ENCODE measurements at places on chromosomes 4 and X.

GRCh38 chr4:60122820-60123219, 1077.3 kb upstream of the ADGRL3 start:
- DNase-seq, result no peak

- DNase-seq, result no peak
These were observed 112.7 kb upstream of the DUSP21 start for GRCh38 chrX:44731160-44731559.

GRCh38 chrX:30301208-30301607, 8.0 kb downstream of the NR0B1 start:
- DNase-seq, result no peak

DNA sequence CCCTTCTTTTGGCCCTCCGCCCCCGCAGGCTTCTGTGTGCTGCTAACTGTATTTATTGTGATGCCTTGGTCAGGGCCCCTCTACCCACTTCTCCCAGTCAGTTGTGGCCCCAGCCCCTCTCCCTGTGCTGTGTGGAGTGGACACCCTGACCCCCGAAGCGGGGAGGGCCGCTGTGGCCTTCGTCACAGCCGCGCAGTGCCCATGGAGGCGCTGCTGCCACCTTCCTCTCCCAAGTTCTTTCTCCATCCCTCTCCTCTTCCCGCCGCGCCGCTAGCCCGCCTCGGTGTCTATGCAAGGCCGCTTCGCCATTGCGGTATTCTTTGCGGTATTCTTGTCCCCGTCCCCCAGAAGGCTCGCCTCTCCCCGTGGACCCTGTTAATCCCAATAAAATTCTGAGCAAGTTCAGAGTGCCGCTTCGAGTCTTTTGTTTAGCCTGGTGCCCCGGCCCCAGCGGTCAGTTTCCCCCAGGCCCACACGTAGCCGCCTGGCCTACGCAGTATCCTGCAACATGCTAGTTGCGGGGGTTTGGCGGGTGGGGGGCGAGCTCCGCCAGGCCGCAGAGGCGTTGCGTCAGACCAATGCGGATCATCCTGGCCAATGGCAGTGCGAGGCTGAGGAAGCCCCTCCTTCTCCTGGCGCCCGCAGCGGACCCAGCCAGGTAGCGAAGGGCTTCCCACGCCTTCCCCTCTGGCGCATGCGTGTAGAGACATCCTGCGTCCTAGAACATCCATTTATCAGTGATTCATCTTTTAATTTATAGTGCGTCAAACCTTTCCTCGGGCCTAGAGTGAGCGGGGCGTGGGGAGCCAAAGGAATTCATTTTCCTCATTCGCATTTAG, 5.6 kb upstream of the KANTR start:
- no peak for DNase-seq

- no peak for DNase-seq
These were observed 15.6 kb upstream of the ART3 start for GRCh38 chr4:76058888-76059426.

DNA sequence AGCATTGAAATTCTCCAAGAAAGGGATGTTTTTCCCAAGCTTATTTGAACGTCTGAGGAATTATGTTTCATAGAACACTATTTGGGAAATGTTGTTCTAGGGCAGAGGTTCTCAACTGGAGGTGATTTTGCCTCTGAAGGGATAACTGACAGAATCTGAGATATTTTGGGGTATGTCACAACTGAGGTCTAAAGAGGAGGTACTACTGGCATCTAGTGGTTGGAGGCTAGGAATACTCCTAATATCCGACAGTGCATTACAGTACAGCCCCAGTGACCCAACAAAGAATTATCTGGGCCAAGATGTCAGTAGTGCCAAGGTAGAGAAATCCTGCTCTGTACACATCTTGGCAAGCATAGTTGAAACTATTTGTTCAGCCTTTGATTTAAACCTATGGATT, 6.4 kb downstream of the HSPA4L start:
- DNase-seq, result no peak

DNA sequence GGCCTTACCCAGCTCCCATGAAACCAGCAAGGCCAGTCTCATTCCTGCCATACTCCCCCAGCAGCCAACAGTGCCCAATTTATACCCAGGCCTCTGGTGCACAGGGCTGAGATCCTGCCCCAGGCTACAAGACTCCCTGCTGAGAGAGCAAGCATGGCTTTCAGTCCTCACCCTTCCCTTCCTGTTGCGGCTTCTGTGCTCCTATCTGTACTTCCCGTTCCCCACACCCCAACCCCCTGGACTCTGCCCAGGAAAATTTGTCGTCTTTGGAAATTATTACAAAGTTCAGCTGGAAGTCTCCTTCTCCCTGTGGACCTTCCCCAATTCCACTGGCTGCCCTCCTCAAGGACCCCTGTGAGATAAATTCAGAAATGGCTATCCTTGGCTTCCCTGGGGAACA, 84.1 kb upstream of the GK2 start:
- no peak for DNase-seq

DNA sequence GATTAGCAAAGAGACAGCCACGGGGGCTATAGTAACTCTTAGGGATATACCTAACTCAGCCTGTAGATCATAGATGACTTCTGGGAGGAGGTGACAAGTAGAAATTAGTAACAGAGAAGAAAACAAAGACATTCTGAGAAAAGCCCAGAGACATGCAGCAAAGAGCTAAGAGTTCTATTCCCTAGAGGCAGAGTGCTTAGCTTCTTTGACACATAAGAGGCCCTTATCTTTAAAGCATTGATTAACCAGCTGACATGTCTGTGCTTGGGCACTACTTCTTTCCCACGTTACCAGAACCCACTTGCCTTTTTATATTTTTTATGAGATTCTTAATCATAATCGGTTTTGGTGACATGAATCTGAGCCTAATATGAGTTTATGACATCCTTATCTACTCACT, 179.5 kb downstream of the GABRB1 start:
- no peak for DNase-seq

DNA sequence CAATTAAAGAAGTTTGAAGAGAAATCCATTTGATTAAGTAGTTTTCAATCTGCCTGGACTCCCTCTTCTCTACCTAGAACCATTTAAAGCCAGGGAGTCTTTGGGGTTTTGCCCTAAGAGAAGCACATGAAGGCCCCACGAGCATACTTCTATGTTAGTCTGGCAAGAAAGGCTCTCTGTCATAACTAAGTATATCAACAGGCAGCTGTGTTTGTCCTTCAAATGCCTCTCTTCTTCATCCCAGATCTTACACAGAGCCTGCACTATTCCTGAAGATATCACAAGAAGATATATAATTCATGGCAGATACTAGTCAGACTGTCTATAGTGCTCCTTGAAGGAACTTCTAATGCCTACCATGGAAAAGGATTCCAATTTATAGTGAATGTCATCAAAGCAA, 206.2 kb downstream of the PRDM5 start:
- DNase-seq, result no peak

DNA sequence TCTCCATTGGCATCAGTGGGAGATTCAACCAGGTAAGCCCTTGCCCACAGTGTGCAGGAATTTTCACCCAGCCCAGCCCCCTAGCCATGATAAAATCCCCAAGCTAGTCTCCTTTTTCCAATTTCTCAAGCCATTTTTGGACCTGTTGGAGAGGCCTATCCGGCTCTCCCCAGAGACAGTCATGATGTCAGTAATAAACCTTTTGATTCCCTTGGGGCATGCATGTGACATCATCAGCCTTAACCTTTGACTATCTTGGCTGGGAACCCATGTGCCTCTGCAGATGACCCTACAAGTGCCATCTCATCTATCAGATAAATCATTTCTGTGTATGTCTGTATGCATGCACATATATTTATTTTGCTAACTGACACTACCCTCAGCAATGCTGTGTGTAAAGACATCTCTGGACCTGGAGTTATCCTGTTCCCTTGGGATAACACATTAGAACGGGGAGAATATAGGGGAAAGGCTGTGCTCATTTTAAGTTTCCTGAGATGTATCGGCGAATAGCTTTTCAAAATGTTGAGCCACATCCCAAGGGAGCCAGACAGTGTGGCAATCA, 51.0 kb downstream of the CYTL1 start:
- no peak for DNase-seq

- no peak for DNase-seq
These were observed 21.1 kb downstream of the NOP14 start for GRCh38 chr4:2942037-2942531.

GRCh38 chrX:84724576-84724975, 222.3 kb upstream of the HDX start:
- DNase-seq, result no peak

GRCh38 chrX:16612257-16612897, 37.6 kb upstream of the S100G start:
- no peak for DNase-seq

DNA sequence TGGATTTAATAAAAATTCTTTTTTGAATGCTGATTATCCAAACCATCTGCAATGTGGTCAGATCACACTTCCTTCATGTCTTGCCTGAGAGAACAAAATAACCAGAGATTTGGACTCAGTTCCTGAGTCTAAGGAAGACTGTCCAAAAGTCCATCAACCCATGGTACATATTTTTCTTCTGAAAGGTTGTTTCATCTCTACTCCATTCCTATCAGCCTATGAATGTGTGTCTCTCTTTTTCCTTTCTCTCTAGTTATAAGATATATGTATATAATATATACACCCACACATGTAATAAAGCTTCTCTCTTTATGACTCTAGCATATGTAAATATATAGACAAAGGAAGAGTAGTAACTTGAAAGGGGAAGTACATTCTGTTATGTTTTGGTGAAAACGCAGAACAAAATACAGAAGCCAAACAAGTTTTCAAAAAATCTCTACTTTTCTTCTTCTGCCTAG, 226.9 kb downstream of the ARHGAP24 start:
- DNase-seq, result no peak

- no peak for DNase-seq
These were observed 861 bp upstream of the DTHD1 start for GRCh38 chr4:36280555-36280954.

DNA sequence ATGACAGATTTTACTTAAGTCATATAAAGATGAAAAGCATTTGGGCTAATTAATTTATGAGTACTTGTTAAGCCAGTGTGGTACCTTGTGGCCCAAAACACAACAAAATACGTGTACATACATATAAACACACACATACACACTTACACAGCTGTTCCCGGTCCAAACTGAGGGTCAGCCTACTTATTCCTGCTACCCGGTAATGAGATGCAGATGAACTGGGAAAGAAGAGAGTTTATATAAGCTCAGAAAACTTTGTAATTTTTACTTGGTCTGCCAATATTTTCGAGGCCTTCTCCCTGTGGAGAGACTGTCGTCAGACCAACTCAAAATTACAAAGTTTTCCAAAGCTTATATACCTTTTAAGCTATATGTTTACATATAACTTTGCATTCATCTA, 25.8 kb upstream of the PBDC1 start:
- DNase-seq, result no peak

DNA sequence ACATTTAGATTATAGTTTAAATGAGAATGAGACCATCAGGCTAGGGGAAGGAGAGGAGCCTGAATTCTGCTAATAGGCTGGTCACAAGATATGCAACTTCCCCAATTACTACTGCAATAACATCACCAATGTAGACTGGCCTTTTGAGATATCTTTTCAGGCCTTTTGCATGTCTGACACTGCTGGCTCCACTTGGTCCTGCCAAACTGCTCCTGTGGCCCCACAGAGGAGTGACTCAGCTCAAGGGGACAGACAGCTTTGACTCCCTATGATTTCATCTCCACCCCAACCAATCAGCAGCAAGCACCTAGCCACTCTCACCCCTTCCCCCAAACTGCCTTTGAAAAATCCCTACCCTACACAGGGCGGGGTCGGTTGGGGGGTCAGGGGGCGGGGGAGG, 22.8 kb downstream of the GPRIN3 start:
- no peak for DNase-seq

- DNase-seq, result no peak
These were observed 34.6 kb downstream of the LAMTOR3 start for GRCh38 chr4:99859618-99860017.

DNA sequence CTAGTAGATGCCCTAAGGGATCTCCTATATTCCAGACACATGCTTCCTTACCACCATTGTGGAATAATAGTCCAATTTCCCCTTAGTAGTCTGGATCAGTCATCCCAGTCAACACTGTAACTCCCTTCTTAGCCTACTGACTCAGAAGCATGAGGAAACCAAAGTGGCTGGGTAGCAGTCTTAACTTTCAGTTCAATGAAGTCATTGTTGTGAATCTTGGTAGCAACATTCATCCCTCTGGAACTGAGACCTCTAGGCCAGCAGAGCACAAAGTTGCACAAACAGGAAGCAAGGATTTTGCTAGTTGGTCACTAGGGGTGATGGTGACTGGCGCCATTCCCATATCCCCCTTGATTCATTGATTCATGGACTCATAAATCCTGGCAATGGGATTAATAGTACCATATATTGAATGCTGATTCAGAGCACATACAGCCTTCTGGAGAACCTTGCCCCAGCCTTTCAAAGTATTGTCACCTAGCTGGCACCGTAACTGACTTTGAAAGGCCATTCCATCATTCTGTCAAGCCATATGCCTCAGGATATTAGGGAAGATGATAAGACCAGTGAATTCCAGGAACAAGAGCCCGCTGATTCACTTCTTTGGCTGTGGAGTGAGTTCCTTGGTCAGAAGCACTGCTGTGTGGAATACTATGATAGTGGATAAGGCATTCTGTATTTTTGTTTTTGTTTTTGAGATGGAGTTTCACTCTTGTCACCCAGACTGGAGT, 19.7 kb upstream of the GPAT3 start:
- peak; percentile 22 for DNase-seq

DNA sequence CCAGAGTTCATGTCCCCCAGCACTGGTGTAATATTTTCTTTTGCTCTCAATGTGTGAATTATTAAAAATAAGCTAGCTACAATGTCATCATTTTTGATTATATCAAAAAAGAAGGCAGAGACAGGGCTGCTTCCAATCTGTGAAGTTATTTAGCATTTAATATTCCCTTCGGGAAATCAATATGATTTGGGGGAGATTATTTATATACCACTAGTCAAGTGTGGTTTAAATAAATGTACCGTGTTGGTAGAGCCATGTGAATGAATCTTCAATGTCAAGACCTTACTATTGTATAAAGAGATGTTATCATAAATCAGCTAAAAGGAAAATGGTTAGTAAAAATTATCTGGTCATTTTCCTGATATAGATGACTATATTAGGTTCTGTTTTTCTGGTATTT, 87.4 kb upstream of the MID1 start:
- DNase-seq, result no peak

DNA sequence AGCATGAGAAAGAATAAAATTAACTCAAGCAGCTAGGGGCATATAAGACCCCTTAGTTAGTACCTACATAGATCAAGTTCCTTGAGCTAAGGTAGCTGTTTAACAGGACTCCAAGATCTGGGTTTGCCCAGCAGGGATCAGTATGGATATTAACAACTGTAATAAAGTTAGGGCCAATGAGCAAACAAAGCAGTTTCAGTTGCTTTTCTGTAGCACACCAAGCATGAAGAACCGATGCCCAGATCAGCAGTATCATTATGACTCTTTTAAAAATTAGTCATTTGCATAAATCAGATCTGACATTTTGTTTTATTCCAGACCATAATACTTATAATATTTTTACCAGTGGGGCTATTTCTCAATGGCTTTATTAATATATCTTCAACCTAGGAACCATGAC, 80.9 kb downstream of the C4orf33 start:
- DNase-seq, result no peak

GRCh38 chrX:2577844-2578466, 77.2 kb upstream of the DHRSX start:
- DNase-seq, result no peak

GRCh38 chr4:157204634-157205244, 15.8 kb upstream of the GRIA2 start:
- no peak for DNase-seq

- DNase-seq, result no peak
These were observed 5.6 kb downstream of the GAR1 start for GRCh38 chr4:109821185-109821584.
